ENCODE measurements at places on chromosomes 11 and 22.

GRCh38 chr22:27259433-27259832 lies 542.1 kb downstream of the MN1 start:
- DNase-seq = no peak

DNA sequence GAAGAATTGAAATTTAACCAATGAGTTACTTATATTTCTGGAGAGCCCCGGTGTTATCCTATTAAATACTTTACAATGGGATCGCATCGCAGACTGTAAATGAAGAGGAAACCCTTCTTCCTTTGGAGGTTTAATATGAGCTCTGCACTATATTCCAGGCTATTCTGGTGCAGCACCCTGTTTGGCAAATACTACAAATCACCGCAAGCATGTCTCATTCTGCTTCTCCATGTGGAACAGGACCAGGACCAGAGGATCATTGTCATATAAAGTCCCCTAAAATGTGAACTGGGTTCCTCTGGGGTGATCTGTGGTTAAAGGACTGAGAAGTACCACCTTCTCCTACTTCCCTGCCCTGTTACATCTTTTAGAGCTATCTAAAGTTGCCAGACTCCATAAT lies 703.7 kb downstream of the DLG2 start:
- DNase-seq = no peak

DNA sequence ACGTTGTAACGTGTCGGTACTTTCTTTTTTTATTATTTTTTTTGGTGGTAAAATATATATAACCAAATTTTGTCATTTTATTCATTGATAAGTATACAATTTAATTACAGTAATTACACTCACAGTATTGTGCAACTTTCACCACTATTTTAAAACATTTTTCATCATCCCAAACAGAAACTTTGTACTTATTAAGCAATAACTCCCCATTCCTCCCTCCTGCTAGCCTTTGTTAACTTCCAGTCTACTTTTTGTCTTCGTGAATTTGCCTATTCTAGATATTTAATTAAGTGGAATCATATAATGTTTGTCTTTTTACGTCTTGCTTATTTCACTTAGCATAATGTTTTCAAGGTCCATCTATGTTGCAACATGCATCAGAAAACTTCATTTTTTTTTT lies 58.5 kb downstream of the STIM1 start:
- DNase-seq = no peak

GRCh38 chr11:47545298-47545697 lies 7.6 kb downstream of the CELF1 start:
- DNase-seq = no peak

DNA sequence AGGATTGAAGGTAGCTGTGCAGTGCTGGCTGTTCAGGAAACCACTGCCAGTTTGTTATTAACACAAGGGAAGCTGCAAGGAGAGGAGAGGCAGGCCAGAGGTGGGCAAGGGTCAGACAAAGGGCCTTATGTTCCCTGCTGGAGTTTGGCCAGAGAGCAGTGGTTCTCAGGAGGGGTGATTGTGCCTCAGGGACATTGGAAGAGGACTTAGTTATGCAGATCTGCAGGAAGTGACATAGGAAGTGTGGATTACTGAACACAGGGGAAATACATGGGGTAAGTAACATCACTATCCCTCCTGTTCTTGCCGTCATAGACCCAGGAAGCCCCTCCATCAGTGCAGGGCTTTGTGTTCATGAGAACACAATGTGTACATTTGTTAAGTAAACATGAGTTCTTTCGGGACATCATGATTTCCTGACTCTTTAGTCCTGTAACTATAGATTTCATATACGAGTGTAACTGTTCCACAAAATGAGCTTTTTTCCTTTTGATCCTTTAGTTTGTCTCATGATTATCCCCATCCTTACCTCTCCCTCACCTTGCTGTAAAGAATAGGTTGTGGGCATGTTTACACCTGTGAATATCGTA lies 5.9 kb downstream of the SRRD start:
- DNase-seq = no peak

- no peak for DNase-seq
Observed at GRCh38 chr11:16028419-16028818, 327.9 kb downstream of the SOX6 start.

GRCh38 chr22:49514641-49515040 lies 313.0 kb downstream of the BRD1 start:
- DNase-seq = no peak

GRCh38 chr11:15875393-15875792 lies 481.0 kb downstream of the SOX6 start:
- DNase-seq = no peak

DNA sequence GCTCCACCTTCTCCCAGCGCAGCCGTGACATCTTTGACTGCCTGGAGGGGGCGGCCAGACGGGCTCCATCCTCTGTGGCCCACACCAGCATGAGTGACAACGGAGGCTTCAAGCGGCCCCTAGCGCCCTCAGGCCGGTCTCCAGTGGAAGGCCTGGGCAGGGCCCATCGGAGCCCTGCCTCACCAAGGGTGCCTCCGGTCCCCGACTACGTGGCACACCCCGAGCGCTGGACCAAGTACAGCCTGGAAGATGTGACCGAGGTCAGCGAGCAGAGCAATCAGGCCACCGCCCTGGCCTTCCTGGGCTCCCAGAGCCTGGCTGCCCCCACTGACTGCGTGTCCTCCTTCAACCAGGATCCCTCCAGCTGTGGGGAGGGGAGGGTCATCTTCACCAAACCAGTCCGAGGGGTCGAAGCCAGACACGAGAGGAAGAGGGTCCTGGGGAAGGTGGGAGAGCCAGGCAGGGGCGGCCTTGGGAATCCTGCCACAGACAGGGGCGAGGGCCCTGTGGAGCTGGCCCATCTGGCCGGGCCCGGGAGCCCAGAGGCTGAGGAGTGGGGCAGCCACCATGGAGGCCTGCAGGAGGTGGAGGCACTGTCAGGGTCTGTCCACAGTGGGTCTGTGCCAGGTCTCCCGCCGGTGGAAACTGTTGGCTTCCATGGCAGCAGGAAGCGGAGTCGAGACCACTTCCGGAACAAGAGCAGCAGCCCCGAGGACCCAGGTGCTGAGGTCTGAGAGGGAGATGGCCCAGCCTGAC lies 2.5 kb downstream of the TSSC4 start:
- no peak for DNase-seq

DNA sequence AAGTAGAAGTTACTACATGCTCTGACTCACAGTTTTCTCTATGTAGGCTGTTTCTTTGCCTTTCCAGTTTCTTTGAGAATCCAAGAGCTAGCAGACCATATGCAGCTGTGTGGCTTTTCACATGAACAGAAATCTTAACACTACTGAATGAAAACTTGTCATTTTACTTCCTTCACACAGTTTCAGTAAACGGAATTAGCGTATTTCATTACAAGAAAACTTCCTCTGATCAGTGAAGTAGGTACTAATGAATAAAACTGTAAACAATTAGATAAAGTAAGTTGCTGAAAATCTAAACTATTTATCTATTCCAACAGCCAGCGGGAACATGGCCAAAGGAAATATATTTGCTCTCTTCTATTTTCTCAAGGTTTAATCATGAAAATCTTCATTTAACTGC lies 953.2 kb downstream of the LRRC4C start:
- DNase-seq = no peak

- no peak for DNase-seq
Observed at GRCh38 chr11:46248289-46249102, 29.0 kb upstream of the CREB3L1 start.

DNA sequence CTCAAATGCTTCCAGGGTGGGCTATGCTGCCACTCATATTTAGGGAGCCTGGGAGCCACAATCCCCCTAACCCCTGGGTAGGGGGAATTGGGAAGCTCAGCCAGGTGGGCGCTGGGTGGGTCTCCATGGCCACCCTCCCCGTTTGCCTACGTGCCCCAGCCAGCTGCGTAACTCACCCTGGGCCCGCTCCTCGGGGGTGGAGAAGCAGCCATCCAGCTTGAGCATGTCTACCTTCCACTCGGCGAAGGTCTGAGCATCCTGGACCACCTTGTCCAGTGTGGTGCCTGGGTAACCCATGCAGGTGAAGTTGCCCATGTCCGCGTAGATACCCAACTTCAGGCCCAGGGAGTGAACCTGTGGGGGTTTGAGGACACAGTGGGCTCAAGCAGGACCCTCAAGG lies 3.7 kb downstream of the NAGA start:
- no peak for DNase-seq

- DNase-seq = no peak
Observed at GRCh38 chr22:44458044-44459020, 39.7 kb downstream of the RTL6 start.

DNA sequence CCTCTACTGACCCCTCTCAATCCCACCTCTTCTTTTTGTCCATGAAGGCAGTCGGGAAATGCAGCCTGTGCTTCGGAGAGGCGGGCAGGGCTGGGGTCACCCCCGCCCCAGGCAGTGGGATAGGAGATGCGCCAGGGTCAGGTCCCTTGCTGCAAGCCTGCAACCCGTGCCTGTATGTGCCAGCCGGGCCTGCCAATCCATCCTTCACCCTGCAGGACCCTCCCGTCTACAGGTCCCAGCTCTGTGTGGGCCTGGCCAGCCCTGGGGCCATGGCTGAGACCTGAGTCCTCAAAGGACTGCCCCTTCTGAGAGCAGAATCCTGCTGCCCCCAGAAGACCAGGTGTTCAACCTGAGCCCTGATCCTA lies 10.9 kb downstream of the ASCL2 start:
- DNase-seq = no peak

- no peak for DNase-seq
Observed at GRCh38 chr11:67269401-67270255, 3.4 kb downstream of the GRK2 start.

DNA sequence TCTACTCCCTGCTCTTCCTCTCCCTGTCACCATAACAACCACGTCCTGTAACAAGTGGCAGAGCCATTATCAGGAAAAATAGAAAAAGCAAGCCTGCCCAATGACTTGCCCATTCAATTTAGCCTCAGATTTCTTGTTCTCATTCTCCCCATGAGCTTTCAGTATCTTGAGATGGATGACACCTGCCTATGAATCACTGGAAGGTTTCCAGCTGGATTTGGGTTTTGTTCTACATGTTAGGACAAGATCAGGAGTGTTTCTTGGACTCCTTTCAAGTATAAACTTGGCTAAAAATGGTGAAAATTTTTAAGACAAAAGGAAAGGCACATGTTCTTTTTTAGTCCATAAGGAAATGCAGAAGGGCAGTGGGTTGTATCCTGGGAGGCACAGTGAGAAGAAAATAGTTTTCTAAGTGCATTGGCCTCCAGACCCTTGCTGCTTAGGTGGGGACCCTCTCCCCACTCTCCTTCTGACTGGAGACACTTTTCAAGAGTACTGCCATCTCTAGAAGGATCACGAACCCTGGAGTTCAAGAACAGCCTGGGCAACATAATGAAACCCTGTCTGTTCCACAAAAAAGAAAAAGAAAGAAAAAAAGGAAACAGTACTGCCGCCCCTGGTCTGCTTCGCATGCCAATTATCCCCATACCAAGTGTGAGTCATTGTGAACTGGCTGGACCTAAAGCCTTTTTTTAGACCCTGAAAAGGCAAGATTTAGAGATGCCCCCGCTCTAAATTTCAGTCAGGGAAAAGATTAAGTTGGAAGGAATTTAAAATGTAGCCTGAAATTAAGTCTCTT lies 51.0 kb downstream of the MTNR1B start:
- no peak for DNase-seq

DNA sequence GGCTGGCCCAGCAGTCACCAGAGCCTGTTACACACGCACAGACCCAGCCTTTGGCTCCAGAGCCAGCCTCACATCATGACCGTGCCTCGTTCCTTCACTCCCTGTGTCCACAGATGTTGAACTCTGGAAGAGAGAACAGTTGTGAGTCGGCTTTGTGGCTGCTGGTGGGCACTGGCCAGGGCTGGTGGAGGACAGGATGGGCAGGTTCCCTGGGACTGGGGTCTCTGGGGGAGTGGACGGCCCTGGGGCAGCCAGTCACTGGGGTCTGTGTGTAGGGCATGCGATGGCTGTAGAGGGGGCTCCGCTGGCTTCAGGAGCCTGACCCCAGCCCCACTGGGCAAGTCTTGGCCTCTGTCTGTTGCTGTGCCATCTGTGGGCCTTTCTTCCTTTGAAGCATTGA lies 1070.1 kb downstream of the BRD1 start:
- DNase-seq = no peak

GRCh38 chr11:60813324-60813723 lies 28.2 kb downstream of the MS4A10 start:
- no peak for DNase-seq

DNA sequence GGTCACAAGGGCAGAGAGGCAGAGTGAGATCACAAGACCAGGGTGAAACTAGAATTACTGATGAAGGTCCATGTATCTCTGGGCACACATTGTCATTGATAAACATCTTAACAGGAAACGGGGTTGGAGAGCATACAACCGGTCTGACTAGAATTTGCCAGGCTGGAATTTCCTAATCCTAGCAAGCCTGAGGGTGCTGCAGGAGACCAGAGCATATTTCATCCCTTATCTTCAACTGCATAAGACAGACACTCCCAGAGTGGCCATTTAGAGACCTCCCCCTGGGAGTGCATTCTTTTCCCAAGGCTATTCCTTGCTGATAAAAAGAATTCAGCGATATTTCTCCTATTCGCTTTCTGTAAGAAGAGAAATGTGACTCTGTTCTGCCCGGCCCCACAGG lies 84.6 kb upstream of the IZUMO1R start:
- DNase-seq = no peak

GRCh38 chr11:1199241-1199750 lies 23.6 kb upstream of the MUC5B start:
- DNase-seq = no peak

- DNase-seq = no peak
Observed at GRCh38 chr11:34208266-34209135, 103.1 kb downstream of the NAT10 start.

DNA sequence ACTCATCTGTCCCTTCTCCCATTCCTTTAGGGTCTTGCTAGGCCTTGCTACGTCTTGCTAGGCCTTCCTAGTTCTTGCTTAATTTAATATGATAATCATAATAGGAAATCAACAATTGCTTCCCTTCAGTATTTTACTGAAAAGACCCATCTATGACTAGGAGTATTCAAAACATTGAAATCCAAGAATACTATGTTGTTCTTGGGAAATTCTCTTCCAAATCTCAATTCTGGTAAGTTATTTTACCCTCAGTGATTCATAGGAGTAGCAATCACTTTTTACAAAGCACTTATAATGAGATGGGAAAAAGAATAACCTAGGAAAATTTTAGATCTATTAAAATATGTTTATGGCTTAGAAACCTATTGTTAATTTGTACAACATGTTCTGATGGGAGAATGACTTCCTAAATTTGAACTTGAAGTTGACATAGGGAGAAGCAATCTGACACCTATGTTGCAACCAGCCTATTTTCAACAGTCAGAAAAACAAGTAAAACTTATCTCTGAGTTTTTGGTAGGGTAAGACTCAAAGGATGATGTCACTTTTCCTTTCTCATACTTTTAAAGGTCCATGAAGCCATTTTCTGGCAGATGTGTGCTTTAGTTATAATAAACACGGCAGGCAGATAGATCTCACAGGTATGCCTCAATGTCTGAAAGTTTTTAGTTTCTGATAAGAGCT lies 29.5 kb upstream of the HIPK3 start:
- DNase-seq = no peak

All from muscle of arm (tissue), 14 donors.